Fibroblast of skin of left biceps (primary cell): ENCODE measurements at places on chromosomes 5 and 9.

- peak; percentile 68 for DNase-seq
These were observed 54.5 kb downstream of the GABBR2 start for GRCh38 chr9:98654247-98654646.

- DNase-seq = no peak
These were observed 29.2 kb downstream of the CEP72 start for GRCh38 chr5:641331-641765.

GRCh38 chr9:131525643-131526565 lies 5.2 kb downstream of the UCK1 start:
- no peak for DNase-seq

DNA sequence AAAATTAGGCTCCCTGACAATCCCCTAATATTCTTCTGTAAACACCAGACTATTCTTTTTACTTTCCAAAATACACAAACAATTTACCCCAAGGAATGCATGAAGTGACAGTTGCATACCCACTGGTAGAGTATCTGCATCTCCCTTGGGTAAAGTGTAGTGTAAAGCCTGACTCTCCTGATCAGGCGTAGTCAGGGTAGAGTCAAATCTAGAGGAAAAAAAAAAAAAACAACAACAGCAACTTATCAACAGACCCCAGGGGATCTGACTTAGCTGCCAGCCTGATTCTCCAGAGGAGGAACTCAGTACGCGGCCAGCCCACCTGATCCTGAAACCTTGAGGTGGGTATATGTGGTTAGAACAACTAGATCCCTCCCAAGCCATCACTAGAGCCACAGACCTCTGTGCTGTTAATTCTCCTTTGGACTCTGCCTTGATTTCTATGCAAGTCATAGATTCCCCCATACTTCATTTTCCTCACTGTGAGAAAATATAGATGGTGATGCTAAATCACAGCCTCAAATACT lies 61.0 kb downstream of the ZNF608 start:
- DNase-seq = no peak

DNA sequence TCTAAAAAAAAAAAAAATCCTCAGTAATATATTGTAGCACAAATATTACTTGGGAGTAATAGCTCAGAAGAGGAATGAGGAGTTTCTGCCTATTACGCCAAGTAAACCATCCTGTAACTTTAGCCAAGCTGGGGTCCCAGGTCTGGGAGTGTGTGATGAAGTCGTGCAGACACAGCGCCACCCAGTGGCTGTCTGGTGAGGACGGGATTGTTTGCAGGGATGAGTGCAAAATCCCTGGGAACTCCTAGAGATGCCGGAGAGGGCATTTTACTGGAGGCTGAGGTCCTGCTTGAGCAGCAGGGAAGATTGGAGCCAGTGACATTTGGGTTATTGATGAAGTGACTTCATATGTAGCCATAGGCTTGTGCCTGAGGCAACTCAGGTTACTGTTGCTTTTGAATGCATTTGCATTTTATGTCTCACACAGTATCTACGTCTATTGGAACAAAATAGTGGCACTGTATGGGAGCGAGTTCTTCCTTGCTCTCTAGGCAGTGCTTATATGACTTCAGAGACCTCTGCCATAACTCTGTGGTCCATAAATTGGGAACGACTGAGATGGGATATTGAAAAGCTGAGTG lies 72.8 kb downstream of the PSAT1 start:
- DNase-seq = peak; percentile 29

DNA sequence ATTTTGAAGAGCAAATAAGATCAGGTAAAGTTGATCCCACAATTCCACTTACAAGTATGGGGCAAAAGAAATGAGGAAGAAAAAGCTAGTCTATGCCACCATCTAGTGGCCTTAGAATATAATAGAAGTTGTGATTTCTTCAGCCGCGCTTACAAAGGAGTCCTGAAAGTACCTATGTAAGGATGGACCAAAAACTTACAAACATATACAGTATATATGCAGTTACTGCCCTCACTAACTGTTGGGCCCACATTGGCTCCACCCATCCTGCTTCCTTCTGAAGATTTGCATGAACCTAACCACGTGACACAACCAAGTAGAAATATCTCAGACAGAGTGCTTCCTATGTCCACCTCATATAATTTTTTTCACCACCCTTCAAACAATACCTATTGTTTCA lies 11.7 kb upstream of the OR13D1 start:
- DNase-seq = no peak

GRCh38 chr5:124919747-124920525 lies 173.5 kb upstream of the ZNF608 start:
- no peak for DNase-seq

GRCh38 chr5:157443041-157443549 lies 16.9 kb upstream of the NIPAL4 start:
- DNase-seq = peak; percentile 56

GRCh38 chr9:34575862-34576596 lies 13.5 kb downstream of the CNTFR start:
- DNase-seq = no peak

DNA sequence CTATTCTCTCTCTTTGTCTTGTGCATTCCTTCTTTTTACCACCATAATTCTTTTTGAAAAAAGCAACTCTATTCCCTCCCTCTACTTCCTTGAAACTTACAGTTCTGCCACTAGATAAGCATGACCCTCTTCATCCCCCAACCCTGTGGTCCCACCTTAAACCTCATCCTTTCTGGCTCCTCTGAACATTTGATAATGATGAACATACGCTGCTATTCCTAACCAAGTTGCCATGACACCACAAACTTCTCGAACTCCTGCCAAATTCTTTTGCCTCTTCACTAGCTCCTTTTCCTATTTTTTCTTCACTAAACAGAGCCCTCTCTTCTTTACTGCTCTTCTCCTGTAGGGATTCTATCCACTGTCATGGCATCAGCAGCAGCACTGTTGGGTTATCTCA lies 57.1 kb downstream of the MOCS2 start:
- DNase-seq = no peak

GRCh38 chr5:135631391-135631790 lies 52.6 kb upstream of the CXCL14 start:
- DNase-seq = no peak

DNA sequence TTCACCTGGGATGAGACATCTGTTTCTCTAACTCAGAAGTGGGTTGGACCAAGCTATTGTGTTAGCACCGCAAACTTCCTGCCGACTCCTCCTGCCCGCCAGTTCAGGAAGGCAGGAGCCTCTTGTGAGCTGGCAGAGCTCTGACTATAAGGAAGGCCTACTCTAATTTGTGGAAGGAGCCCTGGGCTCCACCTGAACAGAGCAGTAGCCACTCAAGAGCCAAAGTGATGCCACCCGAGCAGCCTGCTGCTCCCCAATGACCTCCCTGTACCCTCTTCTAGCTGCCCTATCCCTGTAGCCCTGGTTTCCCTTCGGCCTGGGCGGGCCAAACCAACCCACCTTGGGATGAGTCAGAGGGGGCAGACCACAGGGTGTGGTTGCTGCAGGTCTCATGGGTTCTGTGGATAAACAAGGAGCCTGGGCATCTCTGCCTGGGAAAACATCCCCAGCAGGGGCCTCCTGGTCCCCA lies 81.6 kb downstream of the PSD2 start:
- no peak for DNase-seq

GRCh38 chr9:111621895-111622480 lies 9.1 kb upstream of the DNAJC25 start:
- DNase-seq = no peak

GRCh38 chr5:84032324-84032723 lies 311.7 kb upstream of the HAPLN1 start:
- DNase-seq = peak; percentile 26

DNA sequence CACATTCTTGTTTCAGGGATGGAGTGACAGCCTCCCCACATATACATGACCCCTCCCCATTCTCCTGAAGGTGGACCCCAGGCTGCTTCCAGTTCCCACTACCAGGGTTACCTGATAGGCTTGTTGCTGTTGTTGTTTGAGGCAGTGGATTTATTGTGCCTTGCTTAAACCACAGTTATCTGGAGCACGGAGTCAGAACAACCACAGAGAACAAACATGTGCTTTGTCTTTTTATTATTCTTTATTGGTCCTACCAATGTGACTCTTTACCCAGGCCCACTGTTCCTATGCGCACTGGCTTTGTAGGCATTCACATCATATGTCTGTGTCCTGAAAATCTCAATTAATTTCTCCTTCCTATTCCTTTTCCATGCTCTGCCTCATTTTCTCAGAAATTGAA lies 41.2 kb upstream of the IPPK start:
- no peak for DNase-seq

DNA sequence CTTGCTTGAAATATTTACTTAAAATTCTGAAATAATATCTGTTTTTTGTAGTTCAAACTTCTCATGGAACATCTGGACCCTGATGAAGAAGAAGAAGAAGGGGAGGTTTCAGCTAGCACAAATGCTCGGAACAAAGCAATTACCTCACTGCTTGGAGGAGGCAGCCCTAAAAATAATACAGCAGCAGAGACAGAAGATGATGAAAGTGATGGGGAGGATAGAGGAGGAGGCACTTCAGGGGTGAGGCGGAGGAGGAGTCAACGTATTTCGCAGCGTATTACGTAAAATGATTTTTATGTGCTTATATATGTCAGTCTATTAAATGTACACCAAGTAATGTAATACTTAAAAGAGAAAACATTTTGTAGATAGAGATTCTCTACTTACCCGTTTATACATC lies 185.4 kb downstream of the CPLANE1 start:
- no peak for DNase-seq

DNA sequence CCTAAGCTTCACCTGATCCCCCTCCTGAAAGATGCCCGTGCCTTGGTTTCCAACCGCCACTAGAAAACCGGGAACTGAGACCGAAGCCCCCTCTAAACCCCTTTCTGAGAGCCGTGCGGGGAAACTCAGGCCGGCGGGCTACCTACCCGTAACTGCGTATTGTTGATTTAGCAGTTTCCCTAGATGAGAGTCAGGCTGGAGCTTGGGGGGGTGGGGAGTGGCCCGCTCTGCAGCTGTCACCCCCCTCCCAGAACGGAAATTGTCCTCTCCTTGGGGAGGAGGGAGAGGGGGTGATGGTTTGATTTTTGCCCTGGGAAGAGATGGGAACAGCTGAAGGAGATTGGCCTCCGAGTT lies 2.5 kb downstream of the CXXC5 start:
- DNase-seq = no peak

- no peak for DNase-seq
These were observed 26.6 kb upstream of the TRMT10B start for GRCh38 chr9:37727013-37727412.

GRCh38 chr9:131660466-131661405 lies 79.1 kb downstream of the RAPGEF1 start:
- no peak for DNase-seq

- no peak for DNase-seq
These were observed 226.3 kb downstream of the AOPEP start for GRCh38 chr9:94952565-94953373.

- DNase-seq = no peak
These were observed 2.3 kb upstream of the RPL26L1 start for GRCh38 chr5:172956936-172957335.
